ENCODE measurements at places on chromosomes 12 and 14.
A peak's percentile ranks its signal among the peaks of the same experiment; 100 is the strongest.

- no peak for DNase-seq
Measured at GRCh38 chr12:120537856-120538220, 3.7 kb downstream of the RNF10 start.

DNA sequence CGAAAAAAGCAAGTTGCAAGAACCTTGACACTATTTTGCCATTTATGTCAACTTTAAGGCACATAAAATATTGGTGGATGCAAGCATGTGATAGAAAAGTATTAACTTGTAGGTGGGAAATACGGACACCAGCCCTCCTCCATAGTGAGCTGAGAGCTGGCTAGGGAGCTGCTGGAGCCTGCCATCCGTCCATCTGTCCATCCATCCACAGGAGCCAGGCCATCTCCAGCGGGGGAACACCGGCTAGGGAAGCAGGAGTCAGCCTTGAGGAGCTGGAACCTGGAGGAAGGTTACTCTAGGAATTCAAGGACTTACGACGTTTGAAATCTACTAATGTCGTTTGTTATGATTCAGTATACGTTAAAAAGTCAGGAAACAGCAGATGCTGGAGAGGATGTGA is 120.7 kb upstream of the C14orf180 start:
- DNase-seq: no peak

- DNase-seq: peak; percentile 81
Measured at GRCh38 chr14:95440951-95441350, 75.5 kb downstream of the SYNE3 start.

DNA sequence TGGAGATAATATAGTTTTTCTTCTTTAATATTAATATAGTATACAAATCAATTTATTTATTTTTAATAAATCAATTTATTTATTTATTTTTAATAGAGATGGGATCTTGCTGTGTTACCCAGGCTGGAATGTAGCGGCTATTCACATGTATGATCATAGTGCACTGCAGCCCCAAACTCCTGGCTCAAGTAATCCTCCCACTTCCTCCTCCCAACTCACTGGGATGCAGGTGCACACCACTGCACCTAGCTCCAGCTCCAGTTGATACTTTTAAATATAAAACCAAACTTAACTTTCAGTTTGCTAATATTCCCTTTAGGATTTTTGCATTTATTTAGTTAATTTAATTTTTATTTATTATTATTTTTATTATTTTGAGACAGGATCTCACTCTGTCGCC is 8.6 kb downstream of the GOLGA5 start:
- no peak for DNase-seq

GRCh38 chr12:92796650-92797049 is 93.9 kb downstream of the PLEKHG7 start:
- no peak for DNase-seq

- DNase-seq: peak; percentile 57
Measured at GRCh38 chr12:21169878-21170472, 39.0 kb downstream of the SLCO1B1 start.

- no peak for DNase-seq
Measured at GRCh38 chr14:32329690-32330285, 690 bp downstream of the AKAP6 start.

- DNase-seq: no peak
Measured at GRCh38 chr12:13275241-13276085, 78.9 kb downstream of the EMP1 start.

DNA sequence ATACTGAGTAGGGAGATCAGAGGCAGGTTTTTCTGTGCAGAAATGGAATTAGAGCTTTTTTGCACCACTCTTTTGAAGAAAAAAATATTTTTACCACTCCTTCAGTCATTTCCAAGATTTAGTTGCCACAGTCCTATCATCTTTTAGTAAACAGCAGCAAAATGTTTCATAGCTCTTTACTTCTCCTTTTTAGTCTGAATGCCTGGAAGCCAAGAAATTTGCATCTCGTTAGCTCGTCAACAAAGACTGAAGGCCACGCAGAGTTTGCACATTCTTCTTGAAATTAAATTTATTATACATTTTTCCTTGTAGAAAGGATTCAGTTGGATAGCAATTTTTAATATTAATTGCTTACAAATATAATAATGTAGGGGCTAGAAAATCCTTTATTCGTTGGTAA is 544.5 kb upstream of the ATP2B1 start:
- DNase-seq: no peak

- DNase-seq: peak; percentile 84
Measured at GRCh38 chr14:104689109-104689880, at the start of gene INF2. TSS of gene INF2 (plus strand) at chr14:104689618. CDS start at chr14:104701366, 11,748 bp downstream.

All from adipocyte (in vitro differentiated cells).